ENCODE measurements at places on chromosomes 1 and 21.

DNA sequence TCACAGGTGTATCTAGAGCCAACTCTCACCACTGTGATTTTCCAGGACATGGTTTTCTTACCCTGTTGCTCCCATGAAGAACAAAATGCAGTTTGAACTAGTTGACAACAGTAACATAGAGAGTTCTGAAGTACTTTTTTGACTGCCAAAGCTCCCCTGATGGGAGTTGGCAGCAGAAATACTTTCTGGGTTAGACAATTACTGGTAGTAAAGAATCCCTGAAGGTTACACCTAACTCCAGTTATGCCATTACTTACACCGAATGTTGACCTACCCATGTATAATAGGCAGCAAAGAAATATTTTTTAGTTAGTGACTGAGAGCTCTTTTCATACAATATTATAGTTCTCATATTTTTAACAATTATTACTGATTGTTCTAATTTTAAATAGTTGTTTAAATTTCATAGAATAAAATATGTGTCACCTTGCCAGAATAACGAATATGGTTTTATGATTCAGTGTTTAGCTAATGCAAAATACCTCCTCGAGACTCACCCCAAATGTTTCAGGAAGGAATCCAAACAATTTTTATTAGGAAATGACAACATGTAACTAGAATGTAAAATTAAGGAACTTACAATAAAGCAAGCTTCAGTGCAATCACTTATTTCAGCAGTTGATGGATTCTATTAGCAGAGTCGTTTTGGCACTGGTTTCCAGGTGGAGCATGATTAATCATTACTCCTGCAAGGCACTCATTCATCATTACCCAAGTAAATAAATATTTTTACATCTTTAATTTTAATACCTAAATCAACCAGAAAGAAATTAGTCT, 237.6 kb downstream of the MRPL39 start:
- peak; percentile 84 for DNase-seq

GRCh38 chr1:180773210-180773865, 139.4 kb upstream of the KIAA1614 start:
- DNase-seq: no peak

- DNase-seq: no peak
Observed at GRCh38 chr1:43861988-43862735, 71.4 kb upstream of the ARTN start.

DNA sequence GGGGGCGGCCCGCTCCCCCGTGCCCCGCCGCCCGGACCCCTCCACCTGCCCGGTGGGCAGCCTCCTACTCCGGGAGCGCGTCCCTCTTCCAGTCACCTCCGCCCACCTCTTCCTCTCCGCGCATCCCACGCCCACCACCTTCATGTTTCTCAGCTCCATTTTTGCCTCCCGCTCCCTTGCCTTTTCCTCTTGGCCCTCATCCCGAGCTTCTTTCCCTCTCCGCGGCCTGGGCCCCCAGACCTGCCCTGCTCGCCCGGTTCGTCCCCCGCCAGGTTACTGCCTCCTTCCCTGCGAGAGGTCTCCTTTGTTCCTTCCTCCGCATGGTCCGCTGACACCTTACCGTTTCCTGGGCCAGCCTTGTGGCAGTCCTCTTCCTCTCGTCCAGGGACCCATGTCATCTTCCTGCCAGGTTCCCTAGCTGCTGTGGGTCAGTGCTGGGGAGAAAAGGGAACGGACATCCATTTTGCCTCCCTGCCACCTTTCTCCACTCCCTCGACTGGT, 563 bp downstream of the QSOX1 start:
- DNase-seq: no peak

DNA sequence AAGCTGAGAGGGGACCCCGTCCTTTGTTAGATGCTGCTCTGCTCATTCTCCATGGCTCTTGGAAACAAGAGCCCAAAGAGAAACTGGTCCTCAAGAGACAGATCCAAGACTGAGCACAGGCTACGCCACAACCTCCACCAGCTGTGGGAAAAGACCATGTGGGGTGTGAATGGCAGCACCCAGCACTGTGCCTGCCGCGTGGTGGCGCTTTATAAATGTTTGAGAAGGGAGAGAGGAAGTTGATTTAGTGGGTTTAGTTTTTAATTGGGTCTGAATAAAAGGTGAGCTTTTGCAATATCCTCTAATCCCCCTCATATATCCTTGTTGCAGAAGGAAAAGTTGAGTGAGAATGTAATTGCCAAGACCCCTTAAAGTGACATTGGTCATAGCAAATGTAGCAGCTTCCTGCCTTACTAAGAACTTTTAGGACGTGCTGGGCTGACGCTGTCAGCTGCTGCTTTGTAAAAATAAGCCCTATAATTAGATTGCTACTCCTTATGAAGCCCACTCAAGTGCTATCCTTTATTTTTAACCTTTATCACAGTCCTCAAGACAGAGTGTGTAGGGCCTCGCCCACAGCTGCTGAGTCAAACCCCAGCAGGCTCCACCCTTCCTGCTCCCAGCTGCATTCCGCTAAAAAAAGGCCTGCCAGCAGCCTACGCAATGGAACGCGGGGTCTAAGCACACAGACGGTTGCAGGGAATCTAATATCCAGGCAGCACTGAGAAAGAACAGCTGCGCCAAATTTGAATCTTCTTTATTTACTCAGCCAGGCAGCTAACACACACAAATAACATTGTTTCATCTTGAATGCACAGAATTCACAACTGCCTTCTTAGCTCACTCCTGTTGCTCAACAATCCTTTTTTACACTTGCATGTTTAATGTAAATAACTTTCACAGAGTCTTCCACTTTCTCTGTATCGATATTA, 47.4 kb upstream of the PRDX6 start:
- DNase-seq: peak; percentile 81

DNA sequence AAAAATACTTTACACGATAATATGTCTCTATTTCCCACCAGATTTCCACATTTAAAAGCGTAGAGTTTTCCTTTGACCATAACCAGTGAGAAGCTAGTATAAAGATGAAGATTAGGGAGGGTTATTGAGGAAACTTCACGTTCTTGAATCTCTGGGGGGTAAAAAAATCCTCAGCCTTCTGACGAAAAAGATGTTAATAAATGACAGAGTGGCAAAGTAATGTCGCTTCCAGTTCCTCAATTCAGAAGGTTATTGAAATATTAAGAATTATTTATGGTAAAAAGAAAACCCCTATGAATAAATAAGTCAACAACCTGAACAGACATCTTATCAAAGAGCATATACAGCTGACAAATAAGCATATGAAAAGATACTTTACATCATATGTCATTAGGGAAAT, 241.0 kb downstream of the GPATCH2 start:
- no peak for DNase-seq

- no peak for DNase-seq
Observed at GRCh38 chr1:26972390-26972789, 12.1 kb upstream of the KDF1 start.

GRCh38 chr21:17139696-17140095, 373.1 kb upstream of the CXADR start:
- DNase-seq: no peak

DNA sequence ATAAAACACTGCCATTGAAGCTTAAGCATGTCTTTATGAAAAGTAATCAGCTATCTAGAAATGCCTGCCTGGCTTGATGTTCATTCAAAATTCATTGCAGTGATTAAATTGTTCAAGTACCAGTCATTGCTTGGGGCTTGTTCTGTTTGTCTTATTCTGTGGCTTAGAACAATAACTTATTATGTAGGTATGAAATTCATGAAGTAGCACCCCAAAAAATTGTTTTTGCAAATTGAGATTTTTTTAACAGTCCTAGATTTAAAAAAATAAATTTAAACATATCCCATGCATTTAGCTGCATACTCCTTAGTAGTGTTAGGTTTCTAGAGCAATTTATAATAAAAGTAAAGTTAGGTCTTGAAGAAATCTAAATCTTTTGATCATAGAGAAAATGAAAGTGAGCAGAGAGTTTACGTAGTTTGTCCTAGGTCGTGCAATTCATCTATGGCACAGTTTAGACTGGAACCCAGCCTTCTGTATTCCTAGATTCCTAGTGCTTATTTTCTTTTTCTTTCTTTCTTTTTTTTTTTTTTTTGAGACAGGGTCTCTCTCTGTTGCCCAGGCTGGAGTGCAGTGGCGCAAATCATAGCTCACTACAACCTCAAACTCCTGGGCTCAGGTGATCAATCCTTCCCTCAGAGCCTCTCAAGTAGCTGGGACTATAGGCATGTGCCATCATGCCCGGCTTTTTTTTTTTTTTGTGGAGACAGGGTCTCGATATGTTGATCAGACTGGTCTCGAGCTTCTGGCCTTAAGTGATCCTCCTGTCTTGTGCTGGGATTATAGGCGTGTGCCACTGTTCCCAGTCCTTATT, 9.3 kb downstream of the MIER1 start:
- no peak for DNase-seq

- no peak for DNase-seq
Observed at GRCh38 chr1:201641524-201642253, 102.8 kb downstream of the NAV1 start.

DNA sequence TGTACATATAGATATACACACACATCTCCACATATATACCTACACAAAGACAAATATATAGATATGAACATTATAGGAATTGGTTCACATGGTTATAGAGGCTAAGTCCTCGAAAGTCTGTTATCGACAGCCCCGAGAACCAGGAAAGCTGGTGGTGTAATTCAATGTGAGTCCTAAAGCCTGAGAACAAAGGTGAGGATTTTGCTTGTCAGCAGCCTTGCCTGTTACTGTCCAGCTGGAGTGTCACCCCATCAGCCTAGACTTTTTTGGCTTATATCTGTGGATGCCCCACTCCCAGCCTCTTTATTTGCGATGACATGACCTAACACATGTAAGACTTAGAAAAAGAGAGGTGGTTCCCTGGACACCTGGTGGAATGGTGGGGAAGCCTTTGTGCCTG, 97.0 kb downstream of the GIPC2 start:
- DNase-seq: no peak

- DNase-seq: no peak
Observed at GRCh38 chr1:43203859-43204258, 31.7 kb downstream of the CFAP57 start.

- no peak for DNase-seq
Observed at GRCh38 chr1:223153177-223154119, 10.4 kb upstream of the TLR5 start.

GRCh38 chr1:40553017-40553416, 21.6 kb downstream of the ZNF684 start:
- no peak for DNase-seq

- no peak for DNase-seq
Observed at GRCh38 chr1:64508629-64509028, 38.7 kb downstream of the CACHD1 start.

DNA sequence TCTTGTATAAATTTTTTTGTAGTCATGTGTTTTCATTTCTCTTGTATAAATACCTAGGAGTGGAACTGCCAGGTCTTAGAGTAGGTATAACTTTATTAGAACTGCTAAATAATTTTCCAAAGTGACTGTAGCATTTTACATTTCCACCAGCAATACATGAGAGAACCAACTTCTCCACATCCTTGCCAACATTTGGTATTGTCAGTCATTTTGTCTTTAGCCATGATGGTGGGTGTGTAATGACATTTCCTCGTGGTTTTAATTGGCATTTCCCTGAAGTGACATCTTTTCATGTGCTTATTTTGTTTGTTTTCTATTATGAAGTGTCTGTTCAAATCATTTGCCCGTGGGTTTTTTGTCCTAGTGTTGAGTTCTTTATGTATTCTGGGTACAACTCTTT, 29.7 kb downstream of the ZBTB8A start:
- DNase-seq: no peak

- no peak for DNase-seq
Observed at GRCh38 chr1:15523104-15524020, 653 bp downstream of the CASP9 start.

- no peak for DNase-seq
Observed at GRCh38 chr1:20371883-20372282, 81.2 kb downstream of the VWA5B1 start.

- no peak for DNase-seq
Observed at GRCh38 chr1:2605509-2606395, 19.2 kb downstream of the PRXL2B start.

- DNase-seq: no peak
Observed at GRCh38 chr1:172948457-172948856, 102.3 kb downstream of the TNFSF18 start.

GRCh38 chr1:209805875-209806760, at the start of gene IRF6:
TSS of gene IRF6 (minus strand) at chr1:209806142. CDS start at chr1:209801413, 4,729 bp downstream.
- no peak for DNase-seq

GRCh38 chr1:3918966-3919611, 19.0 kb upstream of the C1orf174 start:
- no peak for DNase-seq

- DNase-seq: no peak
Observed at GRCh38 chr1:156090138-156090839, 8.0 kb upstream of the MEX3A start.

DNA sequence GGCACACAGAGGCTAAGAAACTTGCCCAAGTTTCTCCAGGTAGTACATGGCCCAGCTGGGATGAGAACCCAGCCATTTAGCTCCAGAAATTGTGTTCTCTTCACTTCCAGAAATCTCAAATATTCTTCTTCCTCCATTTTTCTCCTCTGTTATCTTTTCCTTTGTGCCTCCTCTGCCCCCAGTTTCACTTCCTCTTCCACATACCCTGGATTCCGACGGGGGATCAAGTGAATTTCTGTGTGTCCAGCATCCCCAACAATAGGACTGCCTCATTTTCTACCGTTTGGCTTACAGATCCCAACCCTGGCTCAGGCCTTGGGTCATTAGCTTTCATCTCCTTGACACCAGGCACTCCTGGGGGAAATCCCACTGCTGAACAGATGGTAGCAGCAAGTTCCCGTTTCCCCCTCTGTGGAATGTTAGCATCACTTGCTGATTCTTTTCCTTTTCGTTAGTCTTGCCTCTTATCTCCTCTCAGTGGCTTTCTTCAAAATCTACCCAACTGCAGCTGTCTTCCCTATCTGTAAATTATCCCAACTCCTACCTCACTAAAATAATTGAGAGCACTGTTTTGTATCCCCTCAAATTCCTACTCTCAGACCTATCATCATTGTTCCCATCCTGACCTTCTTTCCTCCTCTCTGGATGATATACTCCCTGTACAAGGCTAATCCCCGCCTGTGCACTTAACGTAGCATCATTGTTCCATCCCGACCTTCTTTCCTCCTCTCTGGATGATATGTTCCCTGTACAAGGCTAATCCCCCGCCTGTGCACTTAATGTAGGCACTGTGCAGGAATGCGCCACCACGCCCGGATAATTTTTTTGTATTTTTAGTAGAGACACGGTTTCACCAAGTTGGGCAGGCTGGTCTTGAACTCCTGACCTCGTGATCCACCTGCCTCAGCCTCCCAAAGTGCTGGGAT, 36.5 kb downstream of the SCCPDH start:
- DNase-seq: no peak

GRCh38 chr1:154842635-154843034, 27.4 kb downstream of the KCNN3 start:
- DNase-seq: no peak

DNA sequence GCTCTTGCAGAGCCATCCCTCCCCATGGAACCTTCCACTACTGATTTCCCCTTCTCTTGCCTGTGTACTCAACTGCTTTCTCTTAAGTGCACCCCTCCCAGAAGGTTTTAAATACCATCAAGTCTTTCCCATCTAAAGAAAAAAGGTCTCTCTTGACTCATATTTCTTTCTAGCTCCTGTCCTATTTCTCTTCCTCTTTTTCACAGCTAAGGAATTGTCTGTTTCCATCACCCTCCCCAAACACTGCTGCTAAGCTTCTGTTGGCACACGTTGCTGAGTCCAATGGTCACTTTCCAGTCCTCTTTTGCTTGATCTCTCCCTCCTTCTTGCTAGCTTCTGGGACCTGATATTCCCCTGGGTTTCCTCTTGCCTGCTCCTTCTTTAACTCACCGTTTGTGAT, 13.3 kb upstream of the GNL2 start:
- no peak for DNase-seq
